ENCODE measurements at places on chromosomes 6 and 20. TPM values are rescaled to one million over a fixed set of nuclear protein-coding genes. Genes with fewer than 3 reads are reported as not detected.

Gene DEFB132
- not detected for total RNA-seq

Gene CDKAL1
- total RNA-seq = 9.1 TPM

Gene ADGRF5
- total RNA-seq = 42.1 TPM

Gene SPATS1
- not detected for total RNA-seq

Gene SYCP2
- 1.0 TPM for total RNA-seq

Gene KIFC1
- total RNA-seq = 0.49 TPM

Gene RIN2
- total RNA-seq = 48.8 TPM

Gene NFYA
- 12.5 TPM for total RNA-seq

Gene CNKSR3
- 20.3 TPM for total RNA-seq

- DNase-seq = no peak
Observed at GRCh38 chr20:37914672-37915433, 11.9 kb downstream of the VSTM2L start.

GRCh38 chr6:125274935-125275334 lies 26.8 kb downstream of the HDDC2 start:
- no peak for DNase-seq

DNA sequence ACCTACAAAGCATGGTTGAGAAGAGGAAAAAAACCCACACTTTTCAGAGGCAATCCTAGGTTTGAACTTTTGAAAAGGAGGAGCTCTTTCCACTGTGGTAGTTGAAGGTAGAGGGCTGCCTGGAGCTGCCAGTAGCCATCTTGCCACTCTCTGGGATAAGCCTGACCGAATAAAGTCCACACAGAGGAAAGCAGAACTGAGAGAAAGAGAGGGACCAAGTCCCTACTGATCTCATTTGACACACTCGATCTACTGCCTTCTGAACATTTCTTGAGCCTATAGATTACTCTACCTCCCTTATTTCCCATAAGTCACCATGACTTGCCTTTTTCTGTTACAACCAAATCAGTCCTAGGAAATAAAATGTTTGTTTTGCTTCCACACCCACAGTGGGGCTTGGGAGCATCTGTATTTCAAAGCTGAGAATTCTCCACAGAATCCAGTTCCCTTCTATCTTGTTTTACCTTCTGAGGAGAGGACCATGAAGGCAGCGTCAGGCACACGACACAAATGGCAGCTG lies 147.0 kb upstream of the PTPRK start:
- no peak for DNase-seq

DNA sequence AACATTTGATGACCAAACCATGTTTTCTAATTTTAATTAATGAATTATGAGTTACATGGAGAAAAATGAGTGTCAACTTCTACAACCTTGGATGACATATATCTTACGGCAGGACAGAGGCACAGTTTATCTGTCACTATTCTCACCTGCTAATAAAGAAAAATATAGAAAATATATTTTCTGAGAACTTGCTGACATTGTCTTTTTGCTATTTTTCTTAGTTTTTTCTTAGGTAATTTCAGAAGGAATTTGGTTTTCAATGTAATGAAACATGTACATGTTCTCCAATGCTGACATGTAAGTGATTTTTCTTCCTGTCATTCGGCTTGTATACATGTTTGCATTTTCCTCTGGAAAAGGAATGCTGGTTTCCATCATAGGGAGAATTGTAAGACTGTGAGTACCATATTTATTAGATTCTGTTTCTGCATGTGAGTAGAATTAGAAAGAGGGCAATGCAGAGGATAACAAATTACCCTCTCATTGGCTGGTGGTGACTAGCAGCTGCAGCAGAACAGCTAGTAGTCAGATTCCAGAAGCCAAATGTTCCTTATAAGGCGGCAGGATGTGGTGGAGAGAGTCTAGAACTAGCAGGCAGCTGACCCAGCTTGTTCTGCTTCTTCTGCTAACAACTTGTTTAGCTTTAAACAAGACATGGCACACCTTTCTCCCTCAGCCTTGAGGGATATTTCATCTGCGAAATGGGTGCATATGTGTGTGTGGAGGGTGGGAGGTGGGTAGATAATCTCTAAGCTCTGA lies 132.8 kb upstream of the SPACA1 start:
- no peak for DNase-seq

DNA sequence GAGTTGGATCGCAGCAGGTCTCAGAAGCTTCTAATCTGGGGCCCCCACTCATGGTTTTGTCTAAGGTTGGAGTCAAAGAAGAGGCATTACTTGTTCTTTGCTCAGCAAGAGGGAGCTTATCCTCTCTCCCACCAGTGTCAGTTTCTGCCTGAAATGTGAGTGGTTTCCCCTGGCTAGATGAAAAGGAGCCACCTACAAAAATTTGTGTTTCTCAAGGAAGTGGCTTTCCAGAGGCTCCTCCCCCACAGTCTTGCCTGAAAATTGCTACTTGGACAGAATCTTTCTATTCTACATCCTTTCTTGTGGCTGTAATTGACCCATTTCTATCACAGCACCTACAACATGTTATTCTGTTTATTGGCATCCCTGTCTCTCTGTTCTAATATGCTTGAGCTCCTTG lies 37.9 kb downstream of the SCML4 start:
- DNase-seq = no peak

- peak; percentile 34 for DNase-seq
Observed at GRCh38 chr20:44532259-44532980, 10.6 kb upstream of the SERINC3 start.

- DNase-seq = no peak
Observed at GRCh38 chr6:141354191-141354955, 778.4 kb upstream of the GJE1 start.

GRCh38 chr6:110063594-110064263 lies 85.6 kb downstream of the GPR6 start:
- DNase-seq = no peak

GRCh38 chr6:121319603-121320002 lies 14.7 kb downstream of the TBC1D32 start:
- DNase-seq = no peak

DNA sequence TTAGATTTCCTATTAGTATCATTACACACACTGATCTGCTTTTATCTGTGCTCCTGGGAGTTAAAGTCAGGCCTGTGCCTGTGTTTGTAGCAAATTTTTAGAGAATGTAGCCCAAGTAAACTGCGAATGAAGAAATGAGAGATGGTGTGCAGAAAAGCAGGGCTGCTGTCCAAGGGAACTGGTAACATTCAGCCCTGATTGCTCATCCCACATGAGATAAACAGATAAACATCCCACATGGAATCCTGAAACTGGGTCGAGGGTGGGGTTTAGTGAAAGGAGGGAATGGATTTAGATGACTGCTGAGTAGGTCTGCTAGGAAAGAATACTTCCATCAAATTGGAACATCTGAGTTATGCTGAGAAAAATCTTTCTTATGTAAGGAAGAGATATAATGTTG lies 69.1 kb downstream of the GRIK2 start:
- DNase-seq = no peak

GRCh38 chr20:9458138-9458796 lies 56.1 kb upstream of the LAMP5 start:
- DNase-seq = no peak

GRCh38 chr6:131657630-131658111 lies 20.6 kb downstream of the ENPP3 start:
- DNase-seq = no peak

DNA sequence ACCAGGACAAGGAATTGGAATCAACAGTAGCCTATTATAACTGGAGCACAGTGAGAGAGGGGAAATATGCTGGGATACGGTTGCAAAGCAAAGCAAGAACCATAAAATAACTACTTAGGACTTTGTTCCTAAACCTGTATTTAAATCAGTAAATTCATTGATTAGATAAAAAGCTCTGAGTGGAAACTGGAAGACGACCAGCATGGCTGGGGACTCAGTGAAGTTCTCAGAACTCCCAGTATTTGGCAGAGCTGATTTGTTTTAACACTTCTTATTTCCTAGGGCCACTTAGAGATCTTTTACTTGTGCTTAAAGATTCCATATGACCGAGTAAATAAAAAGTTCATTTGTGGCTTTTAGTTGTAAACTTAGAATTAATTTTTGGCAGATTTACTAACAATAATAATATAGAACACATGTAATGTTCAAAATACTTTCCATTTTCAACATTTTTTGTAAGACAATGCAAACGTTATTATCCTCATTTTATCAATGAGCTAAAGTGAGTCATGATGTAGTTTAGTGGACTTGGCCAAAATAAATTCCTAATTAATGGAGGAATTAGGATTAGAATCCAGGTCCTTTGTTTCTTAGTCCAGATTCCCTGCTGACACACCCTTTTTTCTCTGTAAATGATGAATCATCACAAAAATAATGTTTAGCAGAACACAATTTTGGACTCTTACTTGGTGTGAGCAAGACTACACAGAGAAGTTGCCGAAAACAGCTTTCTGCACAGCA lies 392.9 kb downstream of the GJA1 start:
- no peak for DNase-seq

DNA sequence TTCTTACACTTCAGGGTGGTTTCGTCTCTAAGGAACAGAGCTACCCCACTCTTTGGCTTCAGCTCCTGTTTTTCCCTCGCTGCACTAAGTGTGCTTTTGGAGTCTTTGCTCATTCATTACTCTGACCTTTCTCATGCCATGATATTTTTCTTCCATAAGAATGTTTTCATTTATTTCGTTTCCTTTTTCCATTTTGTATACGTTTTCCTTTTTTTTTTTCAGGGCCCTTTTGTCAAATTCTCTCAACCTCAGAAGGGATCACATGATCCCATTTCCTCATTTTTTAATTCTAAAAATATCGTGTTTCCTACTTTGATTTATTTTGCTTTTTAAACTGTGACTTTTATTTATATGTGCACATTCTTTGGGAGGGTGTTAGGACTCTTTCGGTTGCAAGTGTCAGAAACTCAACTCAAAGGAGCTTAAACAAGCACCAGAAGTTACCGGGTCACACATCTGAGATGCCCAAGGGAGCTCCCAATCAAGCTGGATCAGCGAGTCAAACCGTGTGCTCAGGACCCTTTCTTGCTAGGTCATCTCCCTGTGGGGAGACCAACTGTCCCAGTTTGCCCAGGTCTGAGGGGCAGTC lies 40.6 kb downstream of the GCNT2 start:
- DNase-seq = no peak

DNA sequence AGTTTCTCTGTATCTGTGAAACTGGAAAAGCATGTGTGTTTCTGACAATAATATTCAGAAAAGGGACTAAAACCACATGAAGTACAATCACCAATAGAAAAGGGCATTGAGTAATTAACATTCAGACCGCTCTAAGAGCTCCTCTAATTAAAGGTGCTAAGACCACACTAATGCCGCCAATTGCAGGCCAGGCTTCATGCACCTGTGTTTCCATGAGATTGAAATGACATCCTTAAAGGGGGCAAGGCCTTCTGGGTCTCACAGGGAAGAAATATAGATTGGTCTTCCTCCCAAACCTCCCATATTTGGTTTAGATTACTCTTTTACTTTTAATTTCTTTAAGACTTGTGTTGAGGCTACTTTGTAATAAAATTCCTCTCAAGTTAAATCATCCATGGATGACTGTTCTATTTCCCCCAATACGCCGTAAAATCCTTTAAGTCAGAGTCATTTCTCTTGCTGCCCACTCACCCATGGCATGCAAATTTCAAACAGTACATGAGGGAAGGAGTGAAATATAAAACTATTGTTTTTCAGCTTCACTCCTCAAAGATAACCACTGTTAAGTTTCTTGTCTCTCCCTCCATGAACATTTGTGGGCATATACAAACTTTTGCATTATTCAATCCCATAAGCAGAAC lies 110.6 kb downstream of the UBE3D start:
- DNase-seq = no peak

DNA sequence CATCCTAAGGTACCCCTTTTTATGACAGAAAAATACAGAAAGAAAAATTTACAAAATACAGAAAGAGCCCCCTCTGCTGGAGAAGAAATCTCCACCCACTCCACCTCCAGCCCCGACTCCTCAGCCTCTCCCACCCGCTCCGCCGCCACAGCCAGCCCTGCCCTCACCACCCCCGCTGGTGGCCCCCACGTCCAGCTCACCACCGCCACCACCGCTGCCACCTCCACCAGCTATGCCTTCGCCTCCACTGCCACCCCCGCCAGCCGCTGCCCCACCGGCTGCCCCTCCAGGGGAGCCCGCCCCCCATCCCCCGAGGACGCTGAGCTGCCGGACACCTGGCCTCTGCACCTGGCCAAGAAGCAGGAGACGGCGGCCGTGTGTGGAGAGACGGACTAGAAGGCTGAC lies 17.7 kb downstream of the WFDC2 start:
- no peak for DNase-seq

DNA sequence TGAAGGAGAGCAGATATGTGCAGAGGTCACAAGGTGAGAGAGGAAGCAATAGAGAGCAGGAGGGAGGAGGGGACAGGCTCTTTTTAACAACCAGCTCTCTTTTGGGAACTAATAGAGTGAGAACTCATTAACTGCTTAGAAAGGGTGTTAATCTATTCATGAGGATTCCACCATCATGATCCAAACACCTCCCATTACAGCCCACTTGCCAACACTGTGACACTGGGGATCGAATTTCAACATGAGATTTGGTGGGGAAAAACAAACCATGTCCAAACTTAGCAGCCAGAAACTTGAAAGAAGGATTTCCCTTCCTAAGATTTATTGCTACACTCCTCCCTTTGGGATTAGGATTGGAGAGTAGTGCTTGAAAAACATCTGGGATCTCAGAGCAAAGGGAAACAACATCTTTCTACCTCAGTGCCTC lies 135.5 kb upstream of the PLCB4 start:
- DNase-seq = no peak

- no peak for DNase-seq
Observed at GRCh38 chr6:5712349-5713215, 294.1 kb downstream of the NRN1 start.

GRCh38 chr6:168704678-168705077 lies 263.7 kb downstream of the SMOC2 start:
- DNase-seq = no peak

GRCh38 chr6:130105996-130106704 lies 87.8 kb downstream of the L3MBTL3 start:
- DNase-seq = no peak

DNA sequence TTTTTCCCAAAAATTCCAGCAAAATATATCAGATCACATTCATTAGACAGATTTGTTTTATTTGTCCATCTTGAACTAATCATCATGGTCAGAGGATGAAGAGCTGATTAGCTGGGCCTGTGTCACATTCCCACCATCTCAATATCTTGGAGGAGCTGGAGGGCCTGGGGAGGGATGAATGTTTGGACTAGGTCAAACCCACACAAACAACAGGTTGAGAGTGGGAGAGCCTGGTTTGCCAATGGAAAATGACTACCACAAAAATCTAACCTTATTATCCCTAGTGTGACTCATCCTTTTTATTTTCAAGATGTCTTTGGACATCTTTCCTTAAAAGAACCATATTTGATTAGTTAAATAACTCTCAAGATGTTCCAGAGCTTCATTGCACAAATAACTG lies 242.4 kb downstream of the OGFRL1 start:
- DNase-seq = no peak

- peak; percentile 49 for DNase-seq
Observed at GRCh38 chr6:2939315-2940009, 31.9 kb downstream of the SERPINB6 start.

- DNase-seq = no peak
Observed at GRCh38 chr20:3787324-3788014, 929 bp upstream of the CENPB start.

DNA sequence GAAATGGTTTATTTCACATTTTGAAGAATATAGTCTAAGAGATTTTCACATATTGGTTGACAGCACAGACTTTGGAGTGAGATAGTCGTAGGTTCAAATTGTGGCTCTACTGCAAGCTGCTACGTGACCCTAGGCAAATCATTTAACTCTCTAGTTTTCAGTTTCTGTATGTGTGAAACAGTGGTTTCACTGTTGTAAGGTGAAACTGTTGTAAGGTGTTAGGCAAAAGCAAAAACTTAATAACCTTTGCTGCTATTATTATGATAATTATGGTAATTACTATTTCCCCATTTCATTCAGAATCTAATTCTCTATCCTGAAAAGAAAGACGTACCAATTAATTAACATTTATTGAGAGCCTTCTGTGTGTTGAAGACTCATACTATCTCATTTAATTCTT lies 144.2 kb downstream of the REV3L start:
- DNase-seq = no peak
